T-cell (primary cell): ENCODE measurements at places on chromosomes 1 and 21. TPM values are rescaled to one million over a fixed set of nuclear protein-coding genes. Genes with fewer than 3 reads are reported as not detected.

DNA sequence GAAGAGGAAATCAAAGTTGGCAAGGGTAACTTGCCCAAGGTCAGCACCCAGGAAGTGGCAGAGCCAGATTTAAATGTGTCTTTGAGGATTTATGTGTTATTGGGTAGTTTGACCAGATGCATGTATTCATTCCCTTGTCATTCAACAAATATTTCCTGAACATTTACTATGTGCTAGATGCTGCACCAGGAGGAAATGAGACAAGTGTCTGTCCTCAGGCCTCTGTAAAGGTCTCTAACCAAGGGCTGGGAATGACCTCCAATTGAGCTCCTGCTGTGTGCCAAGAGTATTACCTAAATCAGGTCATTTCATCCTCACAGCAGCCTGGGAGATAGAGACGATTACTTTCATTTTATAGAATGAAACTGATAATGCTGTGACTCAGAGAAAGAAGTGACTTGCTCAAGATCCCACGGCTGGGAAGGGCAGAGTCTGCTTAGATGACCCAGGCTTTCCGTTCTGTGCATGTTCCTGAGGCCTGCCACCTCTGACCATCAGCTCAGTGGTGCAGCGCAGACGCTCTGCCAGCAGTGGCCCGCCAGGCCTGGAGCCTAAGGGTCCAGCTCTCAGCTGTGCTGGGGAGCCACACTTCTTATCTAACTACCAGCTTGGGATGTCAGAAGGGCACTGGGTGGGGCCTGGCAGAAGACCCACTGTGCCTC lies 3.5 kb upstream of the TTC22 start:
- H3K4me3 ChIP-seq, result no peak overlapping the region
- DNase-seq, result no peak
- peaks cover 69% of the 10 kb centered on the region for H3K4me1 ChIP-seq
- no peaks in the 10 kb centered on the region for H3K36me3 ChIP-seq
- H3K27ac ChIP-seq, result peak overlapping the region; percentile 29
- no peaks in the 10 kb centered on the region for H3K27me3 ChIP-seq

GRCh38 chr1:24526045-24526444 lies 23.4 kb downstream of the RCAN3 start:
- no peaks in the 10 kb centered on the region for H3K27me3 ChIP-seq
- H3K4me3 ChIP-seq, result no peak overlapping the region
- H3K27ac ChIP-seq, result no peak overlapping the region
- H3K36me3 ChIP-seq, result peaks cover 29% of the 10 kb centered on the region
- no peak for DNase-seq

KPRP gene
- total RNA-seq, result not detected

TCHH gene
- total RNA-seq, result not detected

DNA sequence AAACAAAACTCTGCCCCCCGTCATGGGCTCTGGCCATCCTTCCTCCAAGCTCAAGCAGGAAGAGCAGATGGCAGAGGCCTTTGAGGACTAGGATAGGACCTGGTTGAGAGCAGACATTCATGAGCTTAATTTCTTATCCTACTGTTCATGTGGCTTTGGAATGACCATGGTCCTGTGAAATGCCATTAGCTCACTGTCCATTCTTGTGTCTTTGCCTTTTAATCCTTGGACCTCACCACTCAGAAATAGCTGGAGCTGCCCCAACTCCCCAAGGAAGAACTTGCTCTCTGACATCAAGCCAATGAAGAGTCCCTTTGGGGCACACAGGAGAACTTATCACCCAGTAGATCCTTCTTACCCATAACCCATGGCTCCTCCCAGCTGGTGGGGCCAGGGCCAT lies 11.6 kb upstream of the FAM20B start:
- H3K36me3 ChIP-seq, result no peaks in the 10 kb centered on the region
- H3K4me3 ChIP-seq, result no peak overlapping the region
- H3K27me3 ChIP-seq, result peaks cover 10% of the 10 kb centered on the region
- no peaks in the 10 kb centered on the region for H3K4me1 ChIP-seq

GRCh38 chr1:186615332-186615731 lies 64.9 kb downstream of the PTGS2 start:
- DNase-seq, result no peak
- H3K27ac ChIP-seq, result no peak overlapping the region
- no peak overlapping the region for H3K4me3 ChIP-seq
- H3K36me3 ChIP-seq, result no peaks in the 10 kb centered on the region
- no peaks in the 10 kb centered on the region for H3K27me3 ChIP-seq
- peaks cover 19% of the 10 kb centered on the region for H3K4me1 ChIP-seq

SLC1A7 gene
- total RNA-seq, result not detected

FASLG gene
- 5.2 TPM for total RNA-seq

DNA sequence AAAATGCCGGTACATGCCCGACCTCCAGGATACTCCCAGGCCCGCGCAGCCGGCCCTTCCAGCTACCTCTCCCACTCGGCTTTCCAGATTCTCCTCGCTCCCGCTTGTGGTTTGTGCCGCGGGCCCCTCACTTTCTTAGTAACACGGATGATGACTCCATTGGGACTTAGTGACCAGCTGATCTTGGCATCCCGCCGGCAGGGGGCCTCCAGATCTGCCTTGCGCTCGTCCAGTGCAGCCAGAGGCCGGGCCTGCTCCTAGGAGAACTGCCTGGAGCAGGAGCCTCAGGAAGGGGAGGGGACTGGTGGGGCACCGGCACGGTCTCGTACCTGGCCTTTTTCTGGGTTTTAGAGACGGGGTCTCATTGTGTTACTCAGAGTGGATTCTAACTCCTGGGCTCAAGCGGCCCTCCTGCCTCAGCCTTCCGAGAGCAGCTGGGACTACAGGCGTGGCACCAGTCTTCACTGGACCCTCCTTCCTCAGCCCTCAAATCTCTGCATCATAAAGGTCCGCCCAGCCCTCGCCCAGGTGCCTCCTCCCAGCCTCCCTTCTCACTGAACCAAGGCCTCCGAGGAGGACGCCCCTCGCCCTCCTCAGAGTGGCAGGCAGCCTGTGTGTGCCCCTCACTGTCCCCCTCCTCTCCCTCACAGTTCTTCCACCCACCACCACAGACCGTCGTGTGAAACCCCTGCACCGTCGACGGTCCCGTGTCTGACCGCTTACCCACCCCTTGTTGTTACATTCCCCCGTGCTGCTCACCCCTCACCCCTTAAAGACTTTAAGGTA lies 78.6 kb downstream of the SLC25A24 start:
- no peaks in the 10 kb centered on the region for H3K4me1 ChIP-seq
- H3K27me3 ChIP-seq, result no peaks in the 10 kb centered on the region
- no peak overlapping the region for H3K4me3 ChIP-seq
- no peak overlapping the region for H3K27ac ChIP-seq
- no peaks in the 10 kb centered on the region for H3K36me3 ChIP-seq

DNA sequence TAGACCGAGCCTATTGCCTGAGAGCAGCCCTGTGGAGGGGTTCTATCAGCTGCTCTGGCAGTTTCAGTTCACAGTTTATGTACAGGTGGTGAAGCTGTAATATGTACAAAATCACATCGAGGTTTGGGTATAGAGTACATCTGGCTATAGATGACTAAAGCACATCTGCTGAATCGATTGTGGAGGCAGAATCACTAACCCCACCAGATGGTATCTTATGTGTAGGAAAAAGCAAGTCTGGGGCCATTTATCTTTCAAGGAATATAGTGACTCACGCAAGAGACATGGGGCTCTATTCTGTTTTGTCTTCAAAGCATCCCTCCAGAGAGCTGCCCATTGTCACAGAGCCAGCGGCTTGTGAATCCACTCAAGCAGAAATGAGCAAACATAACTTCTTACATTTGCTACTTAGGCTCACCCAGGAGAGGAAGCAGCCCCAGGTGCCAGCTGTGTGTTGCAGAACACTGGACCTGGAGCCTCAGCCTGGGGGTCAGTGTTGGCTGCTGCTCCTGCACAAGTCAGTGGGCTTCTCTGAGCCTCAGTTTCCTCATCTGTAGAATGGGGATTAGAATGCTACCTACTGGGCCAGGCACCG lies 21.3 kb downstream of the MIIP start:
- no peaks in the 10 kb centered on the region for H3K4me1 ChIP-seq
- DNase-seq, result no peak
- H3K27ac ChIP-seq, result no peak overlapping the region
- H3K27me3 ChIP-seq, result peaks cover 19% of the 10 kb centered on the region

GRCh38 chr1:168373869-168374268 lies 93.2 kb downstream of the TBX19 start:
- no peak for DNase-seq
- no peaks in the 10 kb centered on the region for H3K27me3 ChIP-seq
- no peaks in the 10 kb centered on the region for H3K4me1 ChIP-seq
- H3K36me3 ChIP-seq, result no peaks in the 10 kb centered on the region
- no peak overlapping the region for H3K4me3 ChIP-seq

GRCh38 chr1:53557369-53557768 lies 98.2 kb downstream of the DMRTB1 start:
- peaks cover 6% of the 10 kb centered on the region for H3K4me1 ChIP-seq
- H3K4me3 ChIP-seq, result no peak overlapping the region
- H3K27ac ChIP-seq, result no peak overlapping the region
- no peaks in the 10 kb centered on the region for H3K36me3 ChIP-seq
- H3K27me3 ChIP-seq, result no peaks in the 10 kb centered on the region

DNA sequence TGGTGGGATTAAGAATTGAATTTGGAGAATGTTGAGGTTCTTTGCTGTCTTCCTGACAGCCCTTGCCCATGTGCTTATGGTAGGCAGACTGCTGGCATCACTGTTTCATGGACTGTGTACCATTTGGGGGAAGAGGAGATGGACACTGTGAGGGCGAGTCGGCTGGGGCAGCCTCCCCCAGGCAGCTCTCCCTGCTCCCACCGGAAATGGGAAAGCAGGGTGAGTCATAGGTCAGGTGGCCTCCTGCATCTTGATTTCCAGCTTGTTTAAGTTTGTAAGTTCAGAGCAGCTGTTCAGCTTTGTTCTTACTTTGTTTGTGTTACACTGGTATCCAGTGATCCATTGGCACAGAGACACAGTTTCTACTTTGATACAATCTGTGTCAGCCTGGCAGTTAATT lies 87.2 kb upstream of the CNIH3 start:
- H3K27me3 ChIP-seq, result no peaks in the 10 kb centered on the region
- H3K4me3 ChIP-seq, result no peak overlapping the region
- DNase-seq, result no peak
- H3K27ac ChIP-seq, result no peak overlapping the region
- H3K4me1 ChIP-seq, result no peaks in the 10 kb centered on the region

IL19 gene
- total RNA-seq, result not detected

DNA sequence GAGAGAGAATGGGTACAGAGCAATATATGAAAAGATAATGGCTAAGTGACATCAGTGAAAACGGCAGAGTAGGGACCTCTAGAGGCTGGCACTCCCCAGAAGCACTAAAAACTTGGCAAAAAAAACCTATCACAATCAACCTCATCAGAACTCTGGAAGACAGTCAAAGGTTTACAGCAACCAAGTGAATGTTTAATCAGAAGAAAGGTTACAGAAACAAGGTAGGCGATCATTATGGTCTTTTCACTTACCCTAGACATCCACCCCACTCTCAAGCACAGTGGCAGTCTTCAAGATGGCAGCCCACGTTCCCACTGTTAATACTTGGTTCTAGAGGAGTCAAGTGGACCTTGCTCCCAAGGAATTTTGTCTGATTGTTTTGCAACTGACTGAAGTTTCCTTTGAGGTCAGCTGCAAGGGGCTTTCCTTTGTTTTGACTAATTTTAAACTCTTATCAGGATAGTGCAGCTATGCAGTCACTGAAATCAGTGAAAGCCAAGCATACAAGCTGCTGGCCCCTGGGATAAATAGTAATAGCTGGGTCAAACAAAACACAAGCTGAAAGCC lies 7.2 kb downstream of the KIFAP3 start:
- no peaks in the 10 kb centered on the region for H3K27me3 ChIP-seq
- no peak overlapping the region for H3K27ac ChIP-seq
- peaks cover 7% of the 10 kb centered on the region for H3K4me1 ChIP-seq
- H3K4me3 ChIP-seq, result no peak overlapping the region
- no peak for DNase-seq

GUCA2A gene
- not detected for total RNA-seq

GRCh38 chr1:42957880-42958487 lies 684 bp downstream of the SLC2A1 start:
- peak; percentile 18 for DNase-seq
- peaks cover 4% of the 10 kb centered on the region for H3K36me3 ChIP-seq
- H3K4me1 ChIP-seq, result peaks cover 62% of the 10 kb centered on the region
- H3K27me3 ChIP-seq, result no peaks in the 10 kb centered on the region
- peak overlapping the region; percentile 92 for H3K4me3 ChIP-seq

DNA sequence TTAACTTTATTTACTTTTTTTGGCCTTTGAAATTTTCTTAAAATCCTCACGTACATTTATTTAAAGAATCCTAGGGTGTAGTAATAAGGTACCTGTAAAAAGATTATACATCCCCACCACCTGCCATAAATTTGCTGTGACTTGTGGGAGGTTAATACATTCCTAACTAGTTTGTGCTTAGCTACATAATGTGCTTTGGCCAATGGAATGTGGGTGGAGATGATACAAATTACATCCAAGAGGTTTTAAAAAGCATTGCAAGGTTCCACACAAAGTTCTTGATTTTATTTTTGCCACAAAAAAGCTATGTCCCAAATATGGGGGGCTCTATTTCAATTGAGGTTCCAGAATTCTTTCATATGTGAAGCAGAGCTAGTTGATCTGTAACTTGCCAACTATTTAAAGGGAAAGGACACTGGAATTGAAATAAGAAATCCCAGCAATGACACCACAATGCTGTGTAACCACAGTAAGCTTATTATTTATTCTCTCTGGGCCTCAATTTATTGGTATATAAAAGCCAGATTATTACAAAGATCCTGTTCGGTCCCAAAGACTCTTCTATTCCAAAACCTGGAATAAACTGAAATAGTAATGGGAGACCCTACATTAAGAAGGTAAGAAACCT lies 15.7 kb downstream of the ASPM start:
- H3K4me1 ChIP-seq, result no peaks in the 10 kb centered on the region
- no peak overlapping the region for H3K27ac ChIP-seq
- no peaks in the 10 kb centered on the region for H3K27me3 ChIP-seq
- no peaks in the 10 kb centered on the region for H3K36me3 ChIP-seq
- no peak overlapping the region for H3K4me3 ChIP-seq
- DNase-seq, result no peak

GRCh38 chr1:103576065-103576464 lies 4.7 kb downstream of the AMY2B start:
- H3K4me3 ChIP-seq, result no peak overlapping the region
- H3K4me1 ChIP-seq, result no peaks in the 10 kb centered on the region
- no peaks in the 10 kb centered on the region for H3K27me3 ChIP-seq
- H3K27ac ChIP-seq, result no peak overlapping the region
- peaks cover 2% of the 10 kb centered on the region for H3K36me3 ChIP-seq

- H3K27me3 ChIP-seq, result peaks cover 10% of the 10 kb centered on the region
- H3K4me1 ChIP-seq, result no peaks in the 10 kb centered on the region
- DNase-seq, result no peak
- no peak overlapping the region for H3K4me3 ChIP-seq
Measured at GRCh38 chr1:179823693-179824092, 53.9 kb downstream of the TOR1AIP2 start.

GRCh38 chr1:10204003-10204642 lies 6.2 kb upstream of the KIF1B start:
- H3K36me3 ChIP-seq, result no peaks in the 10 kb centered on the region
- H3K4me3 ChIP-seq, result no peak overlapping the region
- H3K27ac ChIP-seq, result no peak overlapping the region
- H3K4me1 ChIP-seq, result no peaks in the 10 kb centered on the region
- H3K27me3 ChIP-seq, result peaks cover 24% of the 10 kb centered on the region

DNA sequence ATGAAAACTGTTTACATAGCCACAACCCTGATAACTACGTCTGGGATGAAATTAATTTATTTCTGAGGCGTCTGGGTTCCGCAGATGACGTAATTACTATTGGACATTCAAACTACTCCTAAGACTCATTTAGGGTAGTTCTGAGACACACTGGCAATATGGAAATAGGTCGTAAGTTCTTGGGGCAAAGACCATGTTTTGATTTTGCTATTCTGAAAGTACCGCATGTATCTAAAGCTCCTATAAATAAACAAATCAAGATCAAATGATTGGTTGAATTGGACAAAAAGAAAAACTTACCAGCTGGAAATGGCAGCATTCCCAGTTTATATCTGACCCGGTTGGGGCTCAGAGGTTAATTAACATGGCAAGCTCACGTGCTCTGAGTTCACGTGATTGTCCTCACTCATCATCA lies 74.3 kb downstream of the DHRS3 start:
- H3K4me3 ChIP-seq, result no peak overlapping the region
- H3K36me3 ChIP-seq, result peaks cover 5% of the 10 kb centered on the region
- H3K27me3 ChIP-seq, result no peaks in the 10 kb centered on the region
